Activated CD4-positive, alpha-beta T cell treated with anti-CD3 and anti-CD28 coated beads, Interleukin-2, amount 50 U/mL, for 48 hours (primary cell): ENCODE measurements at places on chromosomes 3 and 15.

DNA sequence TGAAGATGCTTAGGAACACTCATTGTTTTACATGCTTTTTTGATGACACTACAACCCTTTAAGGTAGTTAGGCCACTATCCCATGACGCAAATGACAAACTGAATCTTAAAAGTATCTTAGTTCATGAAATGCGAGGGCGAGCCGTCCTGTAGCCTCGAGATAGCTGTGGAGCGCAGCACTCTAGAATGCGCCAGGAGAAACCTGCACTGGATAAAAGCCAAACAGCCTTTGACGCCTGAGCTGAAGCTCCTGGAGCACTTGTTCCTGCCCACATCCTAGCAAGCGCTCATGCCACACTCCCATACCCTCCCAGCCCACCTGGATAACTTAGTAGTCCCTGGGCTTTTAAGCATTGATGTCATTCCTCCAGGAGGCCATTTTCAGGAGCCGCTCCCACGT lies 516.9 kb downstream of the GABRG3 start:
- DNase-seq: no peak

DNA sequence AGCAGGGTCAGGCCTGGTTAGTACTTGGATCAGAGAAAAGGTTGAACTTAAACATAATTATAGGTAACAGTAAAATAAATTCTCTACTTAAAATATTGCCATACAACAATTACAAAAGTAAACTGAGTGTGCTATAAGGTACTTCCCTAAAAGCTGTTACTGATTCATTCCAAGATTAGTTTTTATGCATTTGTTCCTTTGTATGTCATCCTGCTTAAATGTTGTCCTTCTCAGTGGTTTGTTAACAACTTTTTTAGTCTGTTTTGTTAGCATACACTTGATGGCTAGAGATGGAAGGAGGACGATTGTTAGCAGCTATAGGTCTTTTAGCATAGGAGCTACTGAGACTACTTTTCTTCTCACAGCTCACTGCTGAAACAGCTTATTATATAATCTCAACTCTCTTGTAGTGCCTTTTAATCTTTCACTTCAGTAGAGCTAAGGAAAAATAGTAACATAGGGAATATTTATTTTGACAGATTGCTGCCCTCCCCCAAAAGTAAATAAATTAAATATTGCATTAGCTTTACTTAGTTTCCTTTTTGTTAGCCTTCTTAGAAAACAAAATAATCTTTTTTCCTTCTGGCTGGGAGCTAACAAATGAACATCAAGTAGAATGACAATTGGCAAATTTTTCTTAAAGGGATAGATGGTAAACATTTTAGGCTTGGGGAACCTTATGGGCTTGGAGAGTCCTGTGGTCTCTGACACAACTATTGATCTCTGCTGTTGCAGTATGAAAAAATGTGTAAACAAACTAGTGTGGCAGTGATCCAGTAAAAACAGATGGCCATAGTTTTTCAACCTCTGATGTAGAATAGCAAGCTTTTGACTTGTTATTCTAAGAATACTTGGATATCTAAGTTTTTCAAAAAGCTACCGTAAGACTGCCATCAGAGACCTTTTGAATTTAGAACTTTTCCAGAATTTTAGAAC lies 39.5 kb downstream of the USP8 start:
- DNase-seq: no peak

GRCh38 chr15:87604857-87605446 lies 651.6 kb downstream of the NTRK3 start:
- DNase-seq: peak; percentile 13

DNA sequence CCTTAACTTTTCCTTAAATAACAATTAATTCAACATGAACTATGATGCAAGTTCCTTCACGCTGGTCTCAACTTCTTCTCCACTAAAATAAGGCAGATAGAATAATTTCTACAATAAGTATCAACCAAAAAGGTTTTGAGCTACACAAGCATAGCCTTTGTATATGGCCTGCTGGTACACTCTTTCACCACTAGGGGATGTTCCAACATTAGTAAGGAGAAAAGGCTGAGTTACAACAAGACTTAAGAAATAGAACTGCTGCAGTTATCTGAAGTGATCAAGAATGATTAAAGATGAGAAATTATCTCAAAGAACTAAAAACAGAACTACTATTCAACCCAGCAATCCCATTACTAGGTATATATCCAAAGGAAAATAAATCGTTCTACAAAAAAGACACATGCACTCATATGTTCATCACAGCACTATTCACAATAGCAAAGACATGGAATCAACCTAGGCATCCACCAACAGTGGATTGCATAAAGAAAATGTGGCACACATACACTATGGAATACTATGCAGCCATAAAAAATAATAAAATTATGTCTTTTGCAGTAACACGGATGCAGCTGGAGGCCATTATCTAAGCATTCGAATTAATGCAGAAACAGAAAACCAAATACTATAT lies 14.4 kb downstream of the ATP13A3 start:
- no peak for DNase-seq

- DNase-seq: no peak
These were observed 9.6 kb upstream of the TMEM41A start for GRCh38 chr3:185508335-185508991.

DNA sequence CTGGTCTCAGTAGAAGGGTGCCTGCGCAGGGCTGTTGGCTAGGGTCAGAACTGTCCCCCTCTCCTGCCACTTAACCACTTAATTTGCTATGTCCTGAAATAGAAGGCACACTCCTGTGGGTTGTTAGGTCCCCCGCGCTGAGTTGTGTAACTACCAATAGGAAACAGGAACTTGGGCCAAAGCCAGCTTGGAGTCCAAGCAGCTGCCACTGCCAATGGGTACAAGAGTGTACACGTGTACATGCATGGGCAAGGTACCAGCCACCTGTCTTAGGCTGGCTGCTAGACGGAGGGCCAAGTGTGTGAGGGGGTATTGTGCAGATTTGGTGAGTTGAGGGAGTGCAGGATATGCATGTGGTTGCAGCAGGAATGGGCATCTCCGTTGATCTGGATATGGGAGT lies 29.7 kb upstream of the POLG start:
- no peak for DNase-seq

DNA sequence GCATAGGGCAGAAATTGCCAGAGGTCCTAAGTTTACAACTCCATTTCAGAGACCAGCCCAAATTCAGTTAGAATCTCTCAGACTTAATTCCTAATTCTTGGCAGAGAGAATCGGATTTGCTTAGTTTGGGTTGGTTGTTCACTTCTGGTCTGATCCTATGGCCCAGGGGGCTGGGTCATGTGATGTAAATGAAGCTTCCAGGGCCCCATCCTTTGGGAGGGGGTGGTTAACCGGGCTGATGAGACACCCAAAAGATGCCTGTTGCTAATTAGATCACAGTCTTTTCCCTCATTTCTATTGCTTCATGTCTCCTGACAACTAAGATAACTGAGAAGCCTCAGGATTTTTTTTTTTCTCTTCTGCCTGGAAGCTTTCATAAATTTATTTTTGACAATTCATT lies 11.1 kb upstream of the ZNF620 start:
- no peak for DNase-seq

- no peak for DNase-seq
These were observed 2.1 kb upstream of the FAM131A start for GRCh38 chr3:184335291-184335660.
